ENCODE measurements at places on chromosomes 6 and 20.

DNA sequence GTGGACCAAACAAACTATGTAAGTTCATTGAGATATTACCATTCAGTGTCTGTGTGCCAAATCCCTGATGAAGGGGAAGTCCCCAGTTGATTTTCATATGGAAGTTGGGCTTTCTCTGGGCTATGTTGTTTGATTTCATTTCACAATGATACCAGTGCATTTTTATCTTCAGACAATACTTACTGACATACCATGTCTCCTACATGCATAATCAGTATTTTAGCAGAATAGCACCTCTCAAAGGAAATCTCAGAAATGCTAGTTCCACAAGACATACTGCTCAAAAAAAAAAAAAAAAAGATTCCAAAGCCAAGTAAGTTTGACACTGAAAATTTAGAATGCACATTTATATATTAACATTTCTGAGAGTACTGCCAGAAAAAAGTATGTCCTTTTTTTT lies 168.8 kb upstream of the RNF217 start:
- no peak for DNase-seq

GRCh38 chr20:17663040-17663399 lies 19.0 kb downstream of the RRBP1 start:
- no peak for DNase-seq

DNA sequence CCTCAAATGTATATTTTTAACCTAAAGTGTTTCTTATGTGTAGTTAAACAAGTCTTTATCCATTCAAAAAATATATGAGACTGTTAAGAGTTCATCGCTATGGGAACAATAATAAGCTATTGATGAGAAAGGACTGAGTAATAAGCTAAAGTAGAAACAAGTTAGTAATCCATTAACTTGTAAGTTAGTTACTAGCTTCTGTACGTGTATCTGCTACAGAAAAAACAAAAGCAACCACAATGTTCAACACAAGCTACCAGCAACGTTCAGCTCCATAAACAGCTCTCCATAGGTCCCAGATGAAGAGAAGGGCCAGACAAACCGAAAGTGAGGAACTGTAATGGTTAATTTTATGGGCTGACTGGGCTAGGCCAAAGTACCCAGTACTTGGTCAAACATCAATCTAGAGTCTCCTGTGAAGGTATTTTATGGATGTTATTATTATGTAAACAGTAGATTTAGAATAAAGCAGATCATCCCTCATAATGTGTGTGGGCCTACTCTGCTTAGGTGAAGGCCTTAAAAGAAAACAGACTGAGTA lies 33.8 kb upstream of the FAM135A start:
- no peak for DNase-seq

GRCh38 chr6:22448291-22448711 lies 121.1 kb upstream of the HDGFL1 start:
- DNase-seq, result no peak

DNA sequence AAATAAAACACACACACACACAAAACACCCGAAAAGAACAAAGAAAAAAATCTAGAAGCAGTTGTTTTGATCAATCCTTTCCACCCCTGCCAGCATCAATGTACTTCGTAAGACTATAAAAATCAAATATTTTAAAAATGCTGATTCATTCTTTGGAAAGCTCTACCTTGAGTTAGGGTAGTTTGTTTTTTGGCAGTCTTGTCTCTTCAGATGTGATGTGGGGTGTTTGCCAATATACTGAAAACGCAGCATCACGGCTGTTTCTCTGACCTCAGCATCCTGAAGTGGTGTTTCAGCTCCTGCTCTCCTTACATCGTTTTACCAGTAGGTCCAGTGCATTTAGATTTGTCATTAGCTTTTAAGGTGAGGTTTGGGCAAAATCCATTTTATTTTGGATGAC lies 526.0 kb downstream of the UTRN start:
- no peak for DNase-seq

DNA sequence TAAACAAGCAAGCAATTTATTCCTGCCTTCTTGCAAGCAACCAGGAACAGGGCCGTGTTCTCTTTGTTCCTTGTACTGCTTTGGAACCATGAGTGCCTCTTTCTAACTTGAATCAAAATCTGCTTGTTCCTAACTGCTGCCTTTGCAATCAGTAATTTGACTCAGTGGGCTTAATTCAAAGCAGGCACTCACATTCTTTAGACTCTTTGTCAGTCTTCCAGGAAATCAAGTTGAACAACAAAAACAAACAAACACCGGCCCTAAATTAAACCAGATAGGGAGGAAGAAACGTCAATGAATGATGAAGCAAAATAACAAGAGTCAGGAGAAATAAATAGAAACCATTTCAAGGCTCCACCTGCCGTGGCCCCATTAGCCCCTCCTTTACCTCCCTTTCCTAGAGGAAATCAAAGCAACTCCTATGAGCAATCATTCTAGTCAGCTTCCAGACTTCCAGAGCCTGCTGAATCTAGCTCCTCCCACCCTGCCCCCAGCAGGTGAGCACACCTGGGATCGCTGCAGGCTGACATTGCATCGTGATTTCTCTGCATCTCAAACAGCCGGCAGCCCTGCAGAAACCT lies 582.2 kb upstream of the FLRT3 start:
- no peak for DNase-seq

DNA sequence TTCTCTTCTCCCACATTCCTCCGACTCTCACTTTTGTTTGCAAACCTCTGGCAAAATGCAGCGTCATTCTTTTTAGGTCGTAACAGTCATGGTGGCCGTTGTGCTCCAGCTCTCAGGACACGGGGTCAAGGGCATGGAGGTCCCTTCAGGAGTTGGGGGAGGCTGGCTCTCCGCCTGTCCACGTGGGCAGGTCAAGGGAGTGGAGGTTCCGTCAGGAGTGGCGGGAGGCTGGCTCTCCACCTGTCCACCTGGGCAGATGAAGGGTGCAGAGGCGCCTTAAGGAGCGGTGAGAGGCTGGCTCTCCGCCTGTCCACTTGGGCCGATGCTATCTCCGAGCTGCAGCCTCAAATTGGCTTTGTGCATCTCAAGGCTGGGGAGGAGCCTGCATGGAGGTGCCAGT lies 98.0 kb downstream of the ERMARD start:
- DNase-seq, result no peak

DNA sequence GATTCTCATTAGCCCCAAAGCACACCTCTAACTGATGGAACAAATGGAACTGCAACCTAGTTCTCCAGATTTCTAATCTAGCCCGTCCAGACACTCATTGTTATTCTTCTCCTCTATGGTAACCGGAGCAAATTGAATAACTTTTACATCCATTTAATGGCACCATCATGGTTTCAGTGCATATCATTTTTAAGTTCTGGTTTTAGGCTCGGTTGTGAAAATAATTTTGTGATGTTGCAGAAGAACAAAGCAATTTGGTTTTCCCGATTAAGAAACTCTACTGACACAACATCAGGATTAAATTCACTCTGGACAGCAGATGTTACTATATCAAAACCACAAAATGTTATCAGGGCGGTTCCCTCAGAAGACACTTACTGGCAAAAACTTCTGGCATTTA lies 42.5 kb upstream of the HBS1L start:
- DNase-seq, result no peak

DNA sequence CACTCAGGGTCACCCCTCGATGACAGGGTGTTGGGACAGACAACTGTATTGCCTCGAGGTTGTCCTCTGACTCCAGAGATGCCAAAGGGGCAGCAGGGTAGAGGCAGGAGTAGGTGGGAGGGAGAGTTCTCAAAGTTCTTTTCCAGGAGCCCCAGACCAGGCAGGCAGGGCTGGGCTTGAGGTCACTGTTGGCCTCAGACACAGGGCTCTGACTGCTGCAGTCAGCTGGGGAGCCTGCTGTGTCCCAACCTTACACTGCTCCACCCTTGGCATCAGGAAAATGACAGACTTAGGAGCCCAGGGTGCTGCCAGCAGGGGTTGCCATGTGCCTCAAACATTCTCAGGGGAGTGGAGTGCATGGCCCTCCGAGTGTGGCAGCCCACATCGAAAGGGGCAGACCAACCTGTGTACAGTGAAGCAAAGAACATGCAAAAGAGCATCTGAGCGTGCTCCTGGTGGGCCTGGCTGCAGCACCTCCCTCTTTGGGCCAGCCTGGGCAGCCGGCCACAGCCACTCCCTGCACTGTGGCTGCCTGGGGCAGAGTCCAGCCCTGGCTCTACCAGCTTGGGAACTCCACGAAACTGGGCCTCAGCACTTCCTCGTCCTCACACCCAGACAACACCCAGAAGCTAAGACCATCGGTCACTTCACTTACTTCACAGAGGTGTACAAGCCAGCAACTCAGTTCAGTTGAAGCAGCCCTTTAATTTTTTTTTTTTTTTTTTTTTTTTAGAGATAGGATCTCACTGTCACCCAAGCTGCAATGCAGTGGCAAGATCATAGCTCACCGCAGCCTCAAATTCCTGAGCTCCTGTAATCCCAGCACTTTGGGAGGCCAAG lies 24.0 kb downstream of the C6orf132 start:
- no peak for DNase-seq

DNA sequence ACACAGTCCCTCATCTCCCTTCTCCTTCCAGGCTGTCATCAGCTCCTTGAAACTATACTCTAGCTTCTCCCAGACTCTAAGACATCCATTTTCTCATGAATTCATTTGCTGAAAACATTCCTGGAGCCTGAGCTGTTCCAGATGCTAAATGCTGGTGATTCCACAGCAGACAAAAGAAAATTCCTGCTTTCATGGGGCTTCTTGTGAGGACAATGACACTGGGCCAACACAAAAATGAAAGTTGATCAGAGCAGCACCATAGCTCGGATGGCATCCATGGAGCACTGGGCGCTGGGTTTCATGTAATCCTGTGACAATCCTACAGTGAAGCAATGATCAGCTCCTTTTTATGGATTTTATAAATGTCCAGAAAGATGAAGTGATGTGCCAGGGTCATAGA lies 47.4 kb upstream of the STX16 start:
- DNase-seq, result no peak

DNA sequence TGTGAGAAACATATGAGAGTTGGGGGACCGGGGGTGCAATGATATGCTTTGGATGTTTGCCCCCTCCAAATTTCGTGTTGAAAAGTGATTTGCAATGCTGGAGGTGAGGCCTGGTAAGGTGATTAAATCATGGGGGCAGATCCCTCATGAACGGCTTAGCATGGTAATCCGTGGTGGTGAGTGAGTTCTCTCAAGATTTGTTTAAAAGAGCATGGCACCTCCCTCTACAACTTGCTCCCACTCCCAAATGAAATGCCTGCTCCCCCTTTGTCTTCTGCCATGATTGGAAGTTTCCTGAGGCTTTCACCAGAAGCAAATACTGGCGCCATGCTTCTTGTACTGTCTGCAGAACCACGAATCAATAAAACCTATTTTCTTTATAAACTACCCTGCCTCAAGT lies 2.5 kb downstream of the DEK start:
- no peak for DNase-seq

DNA sequence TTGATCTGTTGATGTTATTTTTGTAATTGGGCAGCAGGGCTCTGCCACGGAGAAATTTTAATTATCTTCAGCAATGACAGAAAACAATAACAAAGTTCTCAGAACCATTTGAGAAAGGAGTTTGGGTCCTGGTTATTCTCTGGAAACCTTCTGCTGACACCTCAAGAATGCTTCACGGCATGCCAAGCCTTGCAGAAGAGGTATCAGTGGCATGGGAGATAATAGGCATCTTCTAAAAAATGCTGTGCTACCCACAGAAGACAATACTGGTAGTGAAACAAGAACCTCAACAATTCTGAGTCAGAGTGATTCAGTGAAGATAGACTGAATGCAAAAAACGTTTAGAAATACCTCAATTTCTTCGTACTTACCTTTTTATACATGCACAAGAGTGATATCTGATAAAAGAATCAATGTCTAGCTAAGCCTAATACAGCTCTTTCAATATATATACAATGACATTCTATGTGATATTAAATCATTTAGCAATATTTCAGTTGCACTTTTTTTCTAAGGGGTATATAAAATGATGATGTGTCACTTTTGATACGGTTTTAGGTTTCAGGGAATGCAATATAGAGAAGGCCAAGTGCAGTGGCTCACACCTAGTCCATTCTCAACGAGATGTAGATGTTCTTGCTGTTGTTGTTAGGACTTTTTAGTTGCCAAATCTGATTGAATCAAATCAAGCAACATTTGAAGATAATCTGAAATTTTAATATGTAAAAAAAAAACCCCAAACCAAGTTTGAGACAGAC lies 110.4 kb upstream of the COL21A1 start:
- DNase-seq, result no peak

DNA sequence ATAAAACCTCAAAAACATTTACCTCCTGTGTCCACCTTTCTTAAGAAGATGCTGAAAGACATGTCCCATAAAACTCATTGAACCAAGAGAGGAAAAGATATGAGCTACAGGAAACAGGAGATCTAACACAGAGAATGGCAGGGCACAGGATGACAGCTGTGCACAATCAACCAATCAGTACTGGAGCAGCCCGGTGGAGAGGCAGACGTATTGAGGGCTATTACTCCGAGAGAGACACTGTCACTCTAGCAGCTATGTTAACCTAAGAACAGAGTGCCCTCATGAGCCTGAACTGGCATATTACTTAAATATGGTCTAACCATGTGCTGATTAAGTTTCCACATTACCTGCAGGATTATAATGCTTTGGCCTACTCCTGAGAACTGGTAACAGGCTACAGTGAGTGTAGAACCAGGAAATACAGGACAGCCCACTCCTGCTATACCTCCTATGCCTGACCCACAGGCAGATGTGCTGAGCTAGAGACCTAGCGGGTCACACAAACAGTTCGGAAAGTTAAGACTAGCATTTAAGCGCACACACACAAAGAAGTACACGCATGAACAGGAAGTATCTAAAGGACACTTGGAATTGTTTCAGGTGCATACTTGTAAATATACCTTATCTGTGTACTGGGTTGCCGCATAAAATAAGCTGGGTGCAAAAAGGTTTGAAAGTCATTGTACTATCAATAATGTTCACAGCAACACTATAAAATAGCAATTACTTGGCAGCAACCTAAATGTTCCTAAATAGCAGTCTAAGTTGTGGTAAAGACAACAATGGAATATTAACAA lies 199.3 kb upstream of the SHLD1 start:
- DNase-seq, result no peak

DNA sequence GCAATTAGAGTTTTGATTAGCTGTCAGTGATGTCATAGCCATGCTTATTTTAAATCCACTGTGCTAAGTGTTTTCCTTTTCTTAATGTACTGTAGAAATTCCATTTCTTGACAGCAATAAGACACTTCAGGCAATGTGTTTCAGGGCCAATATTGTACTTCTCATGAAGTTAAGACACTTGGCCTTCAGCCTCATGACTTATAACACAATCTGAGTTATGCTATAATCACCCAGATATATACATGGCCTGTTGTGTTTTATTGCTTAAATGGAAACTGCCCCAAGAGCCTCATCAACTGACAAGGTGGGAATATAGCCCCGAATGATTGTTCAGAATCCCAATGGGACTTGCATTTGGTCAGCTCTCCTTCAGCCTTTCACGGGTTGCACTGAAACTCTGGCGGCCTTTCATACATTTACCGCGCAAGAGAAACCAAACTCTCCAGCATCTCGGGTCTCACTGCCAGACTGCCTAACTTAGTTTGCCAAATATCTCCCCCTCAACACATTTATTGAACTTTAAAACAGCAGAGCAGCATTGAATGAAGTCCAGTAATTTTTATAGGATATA lies 44.2 kb upstream of the TBX18 start:
- no peak for DNase-seq
